ENCODE measurements at places on chromosomes 16 and 17.

DNA sequence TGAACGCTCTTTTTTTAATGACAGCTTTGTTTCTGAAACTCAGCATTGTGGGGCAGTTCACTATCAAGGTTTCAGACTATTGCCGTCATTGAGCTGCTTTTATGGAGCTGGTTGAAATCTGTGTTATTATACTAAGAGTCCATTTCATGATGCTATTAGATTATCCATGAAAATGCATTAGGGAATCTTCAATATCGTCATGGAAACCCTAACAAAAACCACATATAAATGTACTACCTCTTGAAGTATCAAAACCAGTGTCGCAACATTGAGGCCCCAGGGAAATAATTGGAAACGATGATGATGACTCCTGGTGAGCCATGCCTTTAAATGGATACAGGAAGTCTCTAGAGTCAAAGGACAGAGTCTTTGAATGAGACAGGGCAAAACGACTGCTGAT, 231.6 kb upstream of the CPHXL start:
- DNase-seq, result no peak

- DNase-seq, result no peak
Measured at GRCh38 chr17:28864991-28865849, 10.4 kb downstream of the ERAL1 start.

GRCh38 chr16:30041841-30042240, 10.8 kb upstream of the TLCD3B start:
- no peak for DNase-seq

GRCh38 chr17:9444687-9445086, 130.9 kb downstream of the STX8 start:
- DNase-seq, result no peak

DNA sequence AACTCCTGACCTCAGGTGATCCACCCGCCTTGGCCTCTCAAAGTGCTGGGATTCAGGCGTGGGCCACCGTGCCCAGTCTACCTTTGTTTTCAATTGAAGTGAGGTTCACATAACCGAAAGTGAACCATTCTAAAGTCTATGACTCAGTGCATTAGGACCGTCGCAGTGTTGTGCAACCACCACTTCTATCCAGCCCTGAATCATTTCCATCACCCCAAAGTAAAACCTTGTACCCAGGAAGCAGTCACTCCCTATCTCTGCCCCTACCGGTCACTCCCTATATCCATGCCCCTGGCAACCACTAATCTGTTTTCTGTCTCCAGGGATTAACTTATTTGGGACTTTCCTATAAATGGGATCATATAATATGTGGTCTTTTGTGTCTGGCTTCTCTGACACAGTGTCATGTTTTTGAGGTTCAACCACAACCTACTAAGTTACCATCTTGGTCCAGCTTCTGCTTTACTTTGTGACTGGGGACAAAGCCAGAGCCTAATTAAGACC, 28.3 kb upstream of the CDC42EP4 start:
- peak; percentile 32 for DNase-seq

DNA sequence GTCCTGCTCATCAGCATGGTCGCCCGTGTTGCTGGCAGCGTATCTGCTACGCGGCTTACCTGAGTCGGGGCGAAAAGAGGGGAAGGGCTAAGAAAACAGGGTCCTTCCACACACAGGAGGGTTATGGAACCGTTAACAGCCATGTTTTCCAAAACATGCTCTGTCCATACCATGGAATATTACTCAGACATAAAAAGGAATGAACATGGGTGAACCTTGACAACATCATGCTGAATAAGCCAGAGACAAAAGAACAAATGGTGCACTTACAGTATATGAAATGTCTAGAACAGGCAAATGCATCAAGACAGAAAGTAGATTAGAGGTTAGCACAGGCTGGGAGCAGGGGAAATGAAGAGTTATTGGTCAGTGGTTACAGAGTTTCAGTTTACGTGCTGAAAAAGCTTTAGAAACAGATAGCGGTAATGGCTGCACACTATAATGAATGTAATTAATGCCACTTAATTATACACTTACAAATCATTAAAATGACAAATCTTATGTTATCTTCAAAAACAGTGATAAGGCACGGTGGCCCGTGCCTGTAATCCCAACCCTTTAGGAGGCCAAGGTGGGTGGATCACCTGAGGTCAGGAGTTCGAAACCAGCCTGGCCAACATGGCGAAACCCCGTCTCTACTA, 7.8 kb downstream of the NPRL3 start:
- DNase-seq, result no peak

- no peak for DNase-seq
Measured at GRCh38 chr16:1508494-1509187, 15.5 kb downstream of the TELO2 start.

- DNase-seq, result no peak
Measured at GRCh38 chr16:7716660-7717550, 384.3 kb downstream of the RBFOX1 start.

GRCh38 chr16:48247311-48247710, at the start of gene ABCC11:
Gene ABCC11, minus strand, starts transcription at chr16:48247539. Its CDS starts 15,618 bp downstream, at chr16:48231921.
- DNase-seq, result no peak
